ENCODE measurements at places on chromosomes 11 and 22.
A peak's percentile ranks its signal among the peaks of the same experiment; 100 is the strongest.

DNA sequence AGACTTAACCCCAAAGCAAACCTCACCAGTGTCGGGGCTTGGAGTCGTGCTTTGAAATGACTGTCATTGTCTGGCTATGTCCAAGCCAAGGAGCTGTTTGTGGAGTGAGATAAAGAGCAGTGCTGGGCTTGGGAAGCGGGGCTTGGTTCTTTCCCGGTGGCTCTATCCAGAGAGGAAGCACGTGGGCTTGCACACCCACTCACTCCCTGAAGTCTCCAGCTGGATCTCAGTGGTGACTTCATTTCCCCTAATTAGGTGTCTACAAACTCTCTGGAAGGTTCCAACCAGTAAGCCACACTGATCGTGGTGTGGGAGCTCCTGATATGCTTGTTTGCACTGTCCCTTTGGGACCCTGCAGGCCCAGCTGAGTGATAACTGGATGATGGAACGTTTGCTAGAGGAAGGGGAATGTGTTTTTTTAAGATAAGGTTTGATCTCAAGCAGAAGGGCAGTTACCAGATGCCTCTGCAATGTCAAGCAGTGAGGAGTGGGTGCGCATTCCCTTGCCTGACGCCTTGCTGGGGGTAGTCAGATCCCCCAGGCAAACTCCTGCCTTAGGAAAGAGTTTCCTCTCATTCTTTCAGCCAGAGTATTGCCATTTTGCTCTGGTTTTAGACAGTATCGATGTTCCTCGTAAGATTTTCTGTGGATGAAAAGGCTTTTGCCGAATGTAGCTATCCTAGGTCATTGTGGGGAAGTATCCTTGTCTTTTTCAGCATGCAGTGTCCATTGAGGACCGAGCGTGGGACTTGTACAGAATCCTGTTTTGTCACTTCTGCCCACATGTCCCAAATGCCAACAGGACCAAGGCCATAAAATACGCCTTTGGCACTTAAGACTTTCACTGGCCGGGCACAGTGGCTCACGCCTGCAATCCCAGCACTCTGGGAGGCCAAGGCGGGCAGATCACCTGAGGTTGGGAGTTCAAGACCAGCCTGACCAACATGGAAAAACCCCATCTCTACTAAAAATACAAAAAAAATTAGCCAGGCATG, 90.9 kb downstream of the MICAL2 start:
- DNase-seq: no peak

- DNase-seq: no peak
These were observed 59.4 kb downstream of the MICAL2 start for GRCh38 chr11:12169822-12170221.

DNA sequence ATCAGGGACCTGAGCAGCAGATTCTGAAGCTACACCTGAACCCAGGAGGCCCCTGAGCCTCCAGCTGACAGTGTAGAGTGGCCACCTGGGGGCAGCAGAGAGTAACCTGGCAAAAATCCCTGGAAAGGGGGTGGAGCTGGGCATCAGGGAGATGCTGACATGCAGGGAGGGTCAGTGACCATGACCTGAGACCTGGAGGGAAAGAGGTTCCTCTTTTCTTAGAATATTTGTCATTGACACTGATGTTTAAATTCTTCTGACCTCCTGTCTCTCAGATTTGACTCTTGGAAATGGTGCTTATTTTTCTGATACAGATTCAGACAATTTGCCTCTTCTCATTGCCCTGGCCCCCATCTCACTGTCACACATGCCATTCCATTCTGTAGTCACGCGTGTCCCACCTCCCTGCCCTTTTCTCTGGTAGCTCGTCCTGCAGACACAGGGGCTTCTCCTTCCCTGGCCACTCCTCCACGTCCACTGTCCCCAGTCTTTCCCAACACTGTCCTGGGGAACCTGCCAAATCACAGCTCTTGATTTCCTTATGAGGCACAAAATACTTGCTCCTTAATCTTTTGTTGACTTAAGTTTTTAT, 117.2 kb upstream of the IGLL5 start:
- DNase-seq: no peak

DNA sequence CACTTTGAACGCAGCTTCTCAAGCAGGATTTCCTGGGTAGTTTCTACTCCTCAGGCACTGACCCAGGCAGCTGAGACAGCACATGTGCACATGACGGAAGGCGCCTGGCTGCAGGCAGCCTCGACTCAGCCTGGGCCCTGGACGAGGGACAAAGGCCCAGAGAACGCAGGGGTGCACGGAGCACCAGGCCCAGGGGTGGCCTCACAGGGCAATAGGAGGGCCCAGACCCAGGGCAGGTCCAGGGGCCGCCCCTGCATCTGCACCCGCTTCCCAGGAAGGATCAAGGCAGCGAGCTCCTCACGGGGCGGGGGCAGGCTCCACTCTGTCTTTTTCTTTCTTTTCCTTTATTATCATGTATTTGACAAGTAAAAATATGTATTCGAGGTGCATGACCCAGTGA, 208.4 kb downstream of the BRD1 start:
- DNase-seq: no peak

GRCh38 chr22:31085928-31086327, 4.8 kb downstream of the SMTN start:
- no peak for DNase-seq

- DNase-seq: no peak
These were observed 169.3 kb downstream of the CTTN start for GRCh38 chr11:70567680-70568034.

- no peak for DNase-seq
These were observed 87.5 kb downstream of the NAV2 start for GRCh38 chr11:19800162-19800561.

DNA sequence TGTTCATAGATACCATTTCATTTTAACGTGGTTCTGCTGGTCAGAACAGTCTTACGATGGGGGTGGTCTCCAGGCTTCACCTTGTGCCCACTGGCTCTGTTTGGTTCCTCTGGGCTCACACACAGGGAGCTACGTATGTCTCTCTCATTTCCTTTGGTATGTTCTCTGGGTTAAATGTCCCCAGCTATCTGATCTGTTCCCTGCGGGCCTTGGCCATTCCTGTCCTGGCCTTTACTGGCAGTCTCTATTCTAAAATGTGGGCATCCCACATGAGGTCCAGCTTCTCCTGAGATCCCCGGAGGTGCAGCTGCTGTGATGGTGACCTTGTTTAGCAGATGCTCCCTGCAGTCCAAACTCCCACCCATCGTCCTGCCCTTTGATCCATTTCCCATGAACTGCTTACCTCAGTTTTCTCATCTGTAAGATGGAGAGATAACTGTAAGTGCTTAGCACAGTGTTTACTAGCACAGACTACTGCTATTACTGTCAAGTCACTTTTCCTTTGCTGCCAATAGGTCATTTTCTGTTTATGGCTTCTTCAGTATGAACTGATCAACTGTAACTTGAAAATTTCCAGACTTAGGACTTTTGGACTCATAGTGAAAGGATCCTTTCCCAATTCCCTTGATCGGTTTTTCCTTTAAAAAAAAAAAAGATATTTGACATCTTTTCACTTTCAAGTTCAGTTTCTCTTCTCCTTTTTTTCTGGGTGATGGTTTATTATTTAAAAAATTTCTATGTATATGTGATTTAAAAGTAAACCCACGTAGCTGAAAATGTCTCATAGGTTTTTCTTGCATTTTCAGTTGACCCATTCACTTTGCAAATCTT, 92.9 kb downstream of the PTPRJ start:
- DNase-seq: no peak

- peak; percentile 76 for DNase-seq
These were observed 1.1 kb downstream of the MTFP1 start for GRCh38 chr22:30426388-30427353.

DNA sequence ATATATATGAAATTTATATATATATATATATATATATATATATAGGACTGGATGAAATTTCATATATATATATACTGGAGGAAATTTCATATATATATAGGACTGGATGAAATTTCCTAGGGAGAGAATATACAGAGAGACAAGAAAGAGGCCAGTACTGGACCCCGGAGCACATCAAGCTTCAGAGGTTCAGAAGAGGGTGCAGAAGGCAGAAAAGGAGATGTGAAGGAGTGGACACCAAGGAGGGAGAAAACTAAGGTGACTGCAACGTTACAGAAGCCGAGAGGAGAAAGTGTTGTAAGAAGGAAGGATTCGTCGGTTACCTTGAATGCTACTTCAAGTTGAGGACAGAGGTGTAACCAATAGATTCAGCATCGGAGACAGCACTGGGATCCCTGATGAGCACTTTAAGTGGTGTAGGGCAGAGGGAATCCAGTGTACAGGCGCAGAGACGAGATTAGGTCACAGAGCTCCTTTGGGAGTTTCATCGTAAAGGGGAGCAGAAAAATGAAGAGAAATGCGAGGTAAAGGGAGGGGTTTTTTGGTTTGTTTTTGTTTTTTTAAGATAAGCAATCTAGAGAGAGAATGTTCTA, 8.5 kb upstream of the TPH1 start:
- DNase-seq: no peak

- DNase-seq: no peak
These were observed 79.7 kb upstream of the LINC01488 start for GRCh38 chr11:69401715-69402114.

GRCh38 chr22:17858033-17858432, 83.8 kb upstream of the BID start:
- no peak for DNase-seq

- no peak for DNase-seq
These were observed 14.3 kb downstream of the NPTXR start for GRCh38 chr22:38829485-38829884.
